ENCODE measurements at places on chromosomes 3 and 15. TPM values are rescaled to one million over a fixed set of nuclear protein-coding genes. Genes with fewer than 3 reads are reported as not detected.

GRCh38 chr15:95041297-95041696 is 809.9 kb downstream of the MCTP2 start:
- H3K4me1 ChIP-seq: no peaks in the 10 kb centered on the region
- H3K36me3 ChIP-seq: no peaks in the 10 kb centered on the region
- no peak overlapping the region for H3K27ac ChIP-seq
- no peak for DNase-seq
- H3K27me3 ChIP-seq: no peaks in the 10 kb centered on the region

- no peak overlapping the region for H3K27ac ChIP-seq
- no peak for DNase-seq
- no peak overlapping the region for H3K4me3 ChIP-seq
- no peaks in the 10 kb centered on the region for H3K4me1 ChIP-seq
- H3K27me3 ChIP-seq: no peaks in the 10 kb centered on the region
Observed at GRCh38 chr15:88118035-88118434, 138.5 kb downstream of the NTRK3 start.

GRCh38 chr3:33050071-33050653 is 46.8 kb downstream of the GLB1 start:
- no peaks in the 10 kb centered on the region for H3K27me3 ChIP-seq
- H3K4me1 ChIP-seq: no peaks in the 10 kb centered on the region
- H3K27ac ChIP-seq: no peak overlapping the region
- no peaks in the 10 kb centered on the region for H3K36me3 ChIP-seq

GRCh38 chr3:100798012-100798411 is 88.7 kb downstream of the TFG start:
- DNase-seq: no peak
- no peaks in the 10 kb centered on the region for H3K4me1 ChIP-seq
- no peaks in the 10 kb centered on the region for H3K36me3 ChIP-seq
- H3K27me3 ChIP-seq: no peaks in the 10 kb centered on the region
- H3K4me3 ChIP-seq: no peak overlapping the region
- H3K27ac ChIP-seq: no peak overlapping the region

- no peak overlapping the region for H3K4me3 ChIP-seq
- H3K27ac ChIP-seq: no peak overlapping the region
- H3K27me3 ChIP-seq: no peaks in the 10 kb centered on the region
- no peak for DNase-seq
- H3K4me1 ChIP-seq: no peaks in the 10 kb centered on the region
Observed at GRCh38 chr3:127535106-127535785, 55.3 kb downstream of the TPRA1 start.

DNA sequence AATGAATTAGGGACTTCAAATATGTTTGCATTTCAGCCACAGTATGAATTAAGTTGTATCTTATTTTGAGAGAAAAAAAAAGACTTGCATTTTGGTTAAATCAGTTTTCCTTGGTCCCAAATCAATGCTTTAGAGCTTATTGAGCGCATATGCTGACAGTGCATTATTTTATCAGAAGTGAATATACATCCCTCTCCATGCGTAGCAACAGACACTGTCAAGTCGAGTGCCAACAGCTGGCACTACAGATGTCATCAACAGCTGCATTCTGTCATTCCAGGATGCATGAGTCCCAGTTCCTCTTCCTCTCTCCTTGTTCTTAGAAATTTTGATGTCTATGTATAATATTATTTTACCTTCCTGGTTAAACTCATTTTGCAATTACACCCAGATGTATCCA is 156.1 kb upstream of the FOXB1 start:
- no peaks in the 10 kb centered on the region for H3K4me1 ChIP-seq
- H3K27ac ChIP-seq: no peak overlapping the region
- no peaks in the 10 kb centered on the region for H3K36me3 ChIP-seq
- no peak for DNase-seq

- no peak for DNase-seq
- no peak overlapping the region for H3K4me3 ChIP-seq
- H3K27me3 ChIP-seq: no peaks in the 10 kb centered on the region
Observed at GRCh38 chr3:48068886-48069285, 52.7 kb upstream of the MAP4 start.

GRCh38 chr3:42572278-42572677 is 9.5 kb downstream of the SEC22C start:
- no peak overlapping the region for H3K4me3 ChIP-seq
- no peaks in the 10 kb centered on the region for H3K27me3 ChIP-seq
- no peak overlapping the region for H3K27ac ChIP-seq
- no peaks in the 10 kb centered on the region for H3K36me3 ChIP-seq
- no peaks in the 10 kb centered on the region for H3K4me1 ChIP-seq

DNA sequence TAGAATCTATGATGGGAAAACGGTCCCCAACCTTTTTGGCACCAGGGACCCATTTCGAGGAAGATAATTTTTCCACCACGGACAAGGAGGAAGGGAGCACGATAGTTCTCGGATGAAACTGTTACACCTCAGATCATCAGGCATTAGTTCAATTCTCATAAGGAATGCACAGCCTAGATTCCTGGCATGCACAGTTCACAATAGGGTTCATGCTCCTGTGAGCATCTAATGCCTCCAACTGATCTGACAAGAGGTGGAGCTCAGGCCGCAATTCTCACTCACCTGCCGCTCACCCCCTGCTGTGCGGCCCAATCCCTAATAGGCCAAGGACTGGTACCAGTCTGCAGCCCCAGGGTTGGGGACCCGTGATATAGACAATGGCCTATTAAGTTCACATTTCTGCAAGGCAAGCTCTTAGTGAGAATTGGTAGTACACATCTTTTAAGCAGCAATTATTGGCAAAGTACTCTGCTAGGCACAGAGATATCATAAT is 26.5 kb downstream of the CD200R1 start:
- DNase-seq: no peak
- H3K4me1 ChIP-seq: no peaks in the 10 kb centered on the region
- H3K27me3 ChIP-seq: no peaks in the 10 kb centered on the region
- H3K36me3 ChIP-seq: no peaks in the 10 kb centered on the region

The TRIM42 gene
- total RNA-seq: not detected

The UNC45A gene
- 56.6 TPM for total RNA-seq

The FETUB gene
- total RNA-seq: not detected

The SOX14 gene
- not detected for total RNA-seq

Measured in tibial nerve (tissue), 4 donors.